ENCODE measurements at places on chromosomes 2 and 18. TPM values are rescaled to one million over a fixed set of nuclear protein-coding genes. Genes with fewer than 3 reads are reported as not detected.

Gene CNTNAP5
- not detected for total RNA-seq

Gene UBE2E3
- 216 TPM for total RNA-seq

Gene VSNL1
- 52.5 TPM for total RNA-seq

Gene POTEC
- not detected for total RNA-seq

Gene MREG
- 9.7 TPM for total RNA-seq

Gene D2HGDH
- total RNA-seq, result 14.0 TPM

Gene VAMP8
- total RNA-seq, result 3.4 TPM

Gene MTA3
- 31.6 TPM for total RNA-seq
